Activated effector memory CD4-positive, alpha-beta T cell treated with Interleukin-2 at 50 U/mL for 16 hours (primary cell): ENCODE measurements at places on chromosomes 4 and X.

- no peak for DNase-seq
These were observed 782 bp downstream of the ARHGAP24 start for GRCh38 chr4:85475631-85476233.

DNA sequence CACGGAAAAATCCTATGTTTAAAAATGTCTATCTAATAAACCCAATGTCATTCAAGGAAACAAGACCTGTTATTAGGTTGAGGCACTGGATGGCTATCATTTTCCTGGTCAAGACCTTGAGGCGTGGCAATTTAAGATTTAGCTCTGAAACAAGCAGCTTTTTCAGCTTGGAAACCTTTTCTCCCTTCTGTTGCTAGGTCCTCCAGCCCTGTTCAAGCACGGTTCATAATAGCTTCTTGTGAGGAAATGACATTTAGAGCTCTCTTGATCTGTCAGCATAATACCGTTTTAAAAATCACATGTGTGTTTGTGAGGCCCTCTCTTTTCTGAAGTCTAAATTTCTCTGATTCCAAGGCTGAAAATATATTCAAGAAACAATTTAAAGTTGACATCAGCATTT is 133.6 kb upstream of the GRPR start:
- DNase-seq, result no peak

- no peak for DNase-seq
These were observed 383.0 kb upstream of the TENM3 start for GRCh38 chr4:181860157-181860556.

DNA sequence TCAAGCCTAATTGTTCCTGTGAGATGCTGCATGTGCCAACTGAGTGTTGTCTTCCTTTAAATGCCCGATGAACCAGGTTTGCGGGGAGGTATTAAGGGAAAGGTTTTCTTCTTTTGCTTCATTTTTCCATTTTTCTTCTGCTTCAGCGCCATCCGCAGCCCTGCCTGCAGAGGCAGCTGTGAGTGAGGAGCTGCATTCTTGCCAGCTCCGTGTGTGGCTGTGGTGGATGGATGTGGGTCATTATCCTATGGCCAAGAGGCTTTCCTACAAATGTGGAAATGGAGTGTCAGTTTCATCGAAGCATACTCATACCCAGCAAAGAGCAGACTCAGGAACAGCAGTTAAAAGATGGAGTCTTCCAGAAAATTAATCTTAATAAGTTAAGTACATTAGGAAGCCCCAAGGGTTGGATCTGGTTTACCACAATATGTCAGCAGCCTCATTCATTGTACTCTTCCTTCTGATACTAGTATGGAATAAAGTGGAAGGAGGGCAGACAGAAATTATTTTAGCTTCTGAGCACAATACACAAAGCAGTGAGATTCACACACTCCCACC is 37.6 kb downstream of the TNIP3 start:
- DNase-seq, result no peak
